ENCODE measurements at places on chromosomes 4 and X. TPM values are rescaled to one million over a fixed set of nuclear protein-coding genes. Genes with fewer than 3 reads are reported as not detected.

Gene RNF175
- polyA plus RNA-seq: 0.83 TPM

Gene UGT2B10
- not detected for polyA plus RNA-seq

Gene F11
- polyA plus RNA-seq: not detected

Gene BANK1
- not detected for polyA plus RNA-seq

Gene FRMD7
- polyA plus RNA-seq: not detected

Gene ZNF718
- polyA plus RNA-seq: 4.7 TPM

Gene PDGFRA
- polyA plus RNA-seq: not detected

Gene SOWAHD
- polyA plus RNA-seq: 0.47 TPM

Gene TMPRSS11D
- not detected for polyA plus RNA-seq

All from naive thymus-derived CD8-positive, alpha-beta T cell (primary cell).